Uterus (tissue), 4 donors: ENCODE measurements at places on chromosomes 12 and 14. TPM values are rescaled to one million over a fixed set of nuclear protein-coding genes. Genes with fewer than 3 reads are reported as not detected.

CCDC184 gene
- total RNA-seq = 9.1 TPM

DNA sequence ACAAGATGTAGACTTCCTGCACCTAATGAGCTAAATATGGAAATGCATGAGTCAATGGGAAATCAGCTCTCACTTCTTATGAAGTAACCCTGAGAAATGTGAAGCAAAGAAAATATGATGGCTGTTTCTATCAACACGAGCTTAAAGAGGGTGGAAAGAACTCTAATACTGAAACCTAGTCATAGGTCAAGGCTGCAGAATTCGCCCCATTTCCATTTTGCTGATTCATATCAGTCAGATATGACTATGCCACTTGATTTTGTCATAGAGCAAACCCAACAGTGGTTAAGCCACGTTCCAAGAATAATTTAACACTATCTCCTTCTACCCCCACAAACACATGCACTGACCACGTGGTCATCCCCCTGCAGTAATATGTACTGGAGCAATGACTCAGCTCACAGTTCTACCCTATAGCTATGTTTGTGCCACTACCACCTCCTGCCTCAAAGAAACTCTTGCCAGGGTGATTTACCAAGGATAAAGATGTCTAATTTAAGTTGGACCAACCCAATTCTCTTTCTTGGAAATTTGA, 157.5 kb downstream of the TMTC3 start:
- no peak for DNase-seq

DTX1 gene
- total RNA-seq = 3.4 TPM

DNA sequence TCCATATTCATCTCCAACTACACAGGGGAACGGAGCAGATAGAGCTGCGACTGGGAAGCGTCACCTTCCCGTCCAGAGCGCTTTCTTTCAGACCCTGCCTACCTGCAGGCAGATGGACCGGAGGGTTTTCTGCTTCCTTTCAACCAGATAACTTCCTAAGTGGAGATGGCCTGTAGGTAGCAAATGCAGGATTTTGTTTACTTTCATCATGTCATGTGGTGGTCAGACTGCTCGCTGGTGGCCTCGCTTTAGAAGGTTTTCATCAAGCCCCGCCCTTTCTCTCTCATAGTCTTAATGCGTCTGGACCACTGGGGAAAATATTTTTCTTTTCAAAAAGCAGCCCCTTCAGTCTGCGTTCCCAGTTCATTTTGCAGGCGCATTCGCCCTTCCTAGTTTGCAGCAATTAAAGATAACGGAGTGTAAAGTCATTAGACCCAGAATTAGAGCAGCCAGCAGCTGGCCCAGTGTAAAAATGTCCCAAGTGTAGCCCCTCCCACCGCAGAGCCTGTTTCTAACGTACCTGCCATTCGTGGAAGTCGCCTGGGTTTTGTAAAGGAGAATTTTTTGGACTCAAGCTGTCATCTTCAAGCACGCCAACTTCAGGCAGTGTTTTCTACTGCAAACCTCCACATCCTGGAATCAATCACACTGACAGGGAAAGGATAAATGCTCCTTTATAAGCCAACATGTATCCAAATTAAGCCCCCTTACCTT, 68.9 kb downstream of the TESC start:
- no peak for DNase-seq

CCDC198 gene
- total RNA-seq = 2.8 TPM
